ENCODE measurements at places on chromosomes 11 and 22.

GRCh38 chr22:31333641-31334040, 12.5 kb downstream of the PATZ1 start:
- DNase-seq = no peak

DNA sequence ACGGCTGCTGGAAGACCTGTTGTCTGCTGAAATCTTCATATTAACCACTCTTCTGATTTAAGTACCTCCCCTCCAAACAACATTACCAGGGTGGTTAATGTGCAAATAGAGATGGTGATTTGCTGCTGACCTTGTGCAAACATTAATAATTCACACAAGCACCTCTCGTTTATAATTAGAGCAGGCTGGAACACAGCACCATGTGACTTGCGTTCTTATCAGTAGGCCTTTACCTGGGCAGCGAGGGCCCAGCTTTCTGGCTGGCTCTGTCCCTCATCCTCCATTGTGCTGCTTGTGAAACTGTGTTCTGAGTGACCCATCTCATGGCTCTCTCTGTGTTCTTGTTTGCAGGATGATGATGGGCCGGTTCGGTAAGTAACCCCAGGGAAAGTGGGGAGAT, 41.0 kb upstream of the PARVG start:
- DNase-seq = no peak

DNA sequence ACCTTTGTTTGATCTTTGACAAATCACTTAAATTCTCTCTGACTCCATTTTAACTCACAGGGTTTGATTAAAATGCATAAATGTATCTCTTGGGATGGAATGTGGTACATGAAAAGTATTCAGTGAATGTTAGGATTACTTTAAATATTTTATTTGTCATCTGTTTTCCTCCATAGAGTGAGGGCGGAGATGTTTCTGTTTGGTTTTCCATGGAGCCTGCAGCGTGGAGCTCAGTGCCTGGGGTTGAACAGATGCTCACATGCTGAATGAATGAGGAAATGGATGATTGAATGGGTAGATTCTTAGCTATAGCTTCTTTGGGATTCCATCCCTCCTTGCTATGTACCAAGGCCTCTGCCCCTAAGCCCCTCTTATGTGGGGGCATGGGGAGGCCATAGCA, 10.0 kb downstream of the TSPAN18 start:
- DNase-seq = no peak

DNA sequence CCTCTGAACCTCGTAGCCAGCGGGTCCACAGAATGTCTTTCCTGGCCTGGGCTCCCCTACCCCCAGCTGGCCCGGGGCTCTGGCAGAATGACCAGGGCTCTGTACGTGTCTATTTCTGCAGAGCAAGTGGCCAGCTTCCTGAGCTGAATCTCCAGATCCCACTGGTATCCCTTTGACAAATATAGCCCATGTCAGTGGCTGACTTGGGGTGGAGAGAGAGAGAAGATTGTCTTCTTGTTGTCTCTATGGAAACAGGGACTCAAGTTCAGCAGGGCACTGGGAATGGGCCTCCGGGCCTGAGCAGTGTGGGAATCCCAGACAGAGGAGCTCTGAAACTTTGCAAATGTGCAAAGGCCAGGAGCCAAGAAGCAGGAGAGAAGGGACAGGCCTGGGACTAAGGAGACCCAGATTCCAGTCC, 33.9 kb downstream of the ANO1 start:
- no peak for DNase-seq

DNA sequence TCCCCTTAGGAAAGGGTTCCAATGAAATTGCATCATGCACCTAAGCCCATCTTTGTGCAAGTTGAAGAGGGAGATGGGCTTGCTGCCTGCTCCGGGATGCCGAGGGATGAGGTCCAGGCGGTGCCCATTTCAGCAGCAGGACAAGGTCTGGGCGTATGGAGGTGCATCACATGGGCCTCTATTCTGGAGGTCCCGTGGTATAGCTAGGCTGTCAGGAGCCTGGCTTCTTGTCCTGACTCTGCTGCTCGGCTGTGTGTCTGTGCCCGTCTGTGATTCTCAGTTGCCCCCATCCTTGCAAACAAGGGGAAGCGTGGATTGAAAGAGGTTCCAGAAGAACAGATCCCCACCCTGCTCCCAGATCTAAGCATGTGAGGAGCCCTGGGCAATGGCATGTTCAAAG, 130.0 kb downstream of the OSBP2 start:
- DNase-seq = no peak

DNA sequence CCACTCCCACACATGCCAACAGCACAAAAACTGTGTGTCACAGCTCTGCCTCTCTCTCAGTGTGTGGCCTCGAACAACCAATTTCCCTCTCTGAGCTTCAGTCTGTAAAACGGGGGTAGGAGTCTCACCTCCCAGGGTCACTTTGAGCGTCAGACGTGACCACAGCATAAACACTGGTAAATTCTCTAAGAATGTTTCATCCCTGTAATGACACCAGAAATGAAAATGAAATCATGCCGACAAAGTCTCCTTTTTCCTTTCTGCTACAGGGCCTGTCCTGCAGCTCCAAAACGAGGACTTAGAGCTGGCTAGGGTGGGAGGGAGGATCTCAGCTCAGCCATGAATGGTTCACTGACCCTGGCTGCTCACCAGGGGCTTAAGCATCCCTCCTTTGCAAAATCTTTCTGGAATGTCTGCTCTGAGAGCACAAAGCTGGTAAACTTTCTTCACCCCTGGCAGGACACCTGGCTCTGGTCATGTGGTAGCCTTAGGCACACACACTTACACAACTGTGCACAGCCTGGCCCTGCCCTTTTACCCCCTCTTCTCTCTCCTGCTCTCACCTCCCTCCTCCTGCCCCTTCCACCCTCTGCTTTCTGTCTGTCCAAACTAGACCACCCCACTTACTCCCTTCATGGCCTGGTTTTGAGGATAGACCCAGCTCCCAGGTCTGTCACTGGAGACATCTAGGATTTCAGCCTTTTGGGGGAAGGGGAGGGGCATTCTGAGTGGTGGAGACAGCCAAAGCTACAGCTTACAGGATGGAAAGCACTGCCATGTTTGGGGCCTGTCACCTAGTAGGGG, 12.3 kb upstream of the TSKU start:
- peak; percentile 52 for DNase-seq

- peak; percentile 17 for DNase-seq
These were observed 17.4 kb upstream of the PRAME start for GRCh38 chr22:22576244-22576988.

DNA sequence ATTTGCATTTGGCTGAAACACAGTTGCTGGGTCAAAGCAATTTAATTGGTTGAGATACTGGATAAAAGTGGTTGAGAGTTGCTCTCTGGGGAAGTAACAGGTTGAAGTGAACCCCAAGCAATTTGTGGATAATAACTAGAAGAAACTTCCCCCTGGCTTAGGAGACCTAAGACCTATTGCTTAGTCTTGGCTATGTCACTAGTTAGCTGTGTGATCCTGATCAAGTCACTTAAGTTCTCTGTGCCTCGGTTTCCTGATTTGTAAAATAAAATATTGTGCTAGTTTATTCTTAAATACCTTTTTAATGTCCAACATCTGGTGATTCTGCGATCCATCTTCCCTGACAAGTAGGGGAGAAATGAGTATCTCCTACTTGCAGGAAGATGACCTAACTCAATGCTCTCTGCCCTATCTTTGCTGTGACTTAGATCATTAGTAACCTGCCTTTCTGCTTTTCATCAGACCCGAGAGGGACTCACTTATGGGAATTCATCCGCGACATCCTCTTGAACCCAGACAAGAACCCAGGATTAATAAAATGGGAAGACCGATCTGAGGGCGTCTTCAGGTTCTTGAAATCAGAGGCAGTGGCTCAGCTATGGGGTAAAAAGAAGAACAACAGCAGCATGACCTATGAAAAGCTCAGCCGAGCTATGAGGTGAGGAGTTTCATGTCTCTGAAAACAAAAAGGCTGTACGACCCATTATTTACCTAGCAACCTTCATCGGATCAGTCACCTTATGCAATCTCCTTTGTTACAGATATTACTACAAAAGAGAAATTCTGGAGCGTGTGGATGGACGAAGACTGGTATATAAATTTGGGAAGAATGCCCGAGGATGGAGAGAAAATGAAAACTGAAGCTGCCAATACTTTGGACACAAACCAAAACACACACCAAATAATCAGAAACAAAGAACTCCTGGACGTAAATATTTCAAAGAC, 37.5 kb downstream of the EHF start:
- no peak for DNase-seq

- no peak for DNase-seq
These were observed 367.6 kb upstream of the DDI1 start for GRCh38 chr11:103668859-103669258.

GRCh38 chr11:121265586-121265985, 27.0 kb upstream of the SC5D start:
- no peak for DNase-seq

DNA sequence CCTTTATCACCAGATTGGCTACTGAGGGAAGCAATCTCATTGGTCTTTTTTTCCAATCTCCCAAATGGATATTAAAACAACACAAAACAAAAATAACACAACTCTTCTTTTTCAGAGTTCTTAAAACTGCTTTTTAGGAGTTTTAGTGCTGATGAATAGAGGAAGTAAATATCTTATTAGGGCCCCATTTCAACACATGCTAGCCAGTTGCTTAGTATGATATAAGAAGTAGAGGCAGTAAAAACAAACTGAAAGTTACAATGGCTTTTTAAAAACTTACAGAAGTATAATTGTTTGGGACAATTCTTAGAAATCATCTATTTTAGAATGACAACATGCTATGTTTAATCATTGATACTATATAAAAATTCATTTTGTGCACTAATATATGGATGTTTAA, 3.4 kb downstream of the C11orf71 start:
- no peak for DNase-seq

GRCh38 chr22:24315367-24315966, 44.8 kb downstream of the SPECC1L start:
- DNase-seq = no peak

GRCh38 chr11:10892250-10892649, 34.4 kb upstream of the ZBED5 start:
- DNase-seq = no peak

DNA sequence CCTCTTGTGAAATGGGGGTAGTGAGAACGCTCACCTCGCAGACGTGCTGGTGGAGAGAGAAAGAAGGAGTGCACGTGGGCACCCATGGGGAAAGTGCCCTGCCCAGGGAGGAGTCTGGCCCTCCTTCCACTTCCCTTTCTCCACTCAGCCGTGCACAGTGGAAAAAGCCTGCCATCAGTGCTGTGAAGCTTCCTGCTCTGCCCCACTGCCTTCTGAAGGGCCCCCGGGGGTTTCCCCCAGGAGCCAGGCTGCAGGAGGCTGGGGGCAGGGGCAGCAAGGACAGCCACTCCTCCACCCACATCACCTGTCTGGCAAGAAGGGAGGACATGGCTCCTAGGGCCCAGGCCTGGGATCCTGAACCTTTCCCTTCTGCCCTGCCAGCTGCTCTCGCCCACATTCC, 7.6 kb downstream of the TP53I11 start:
- DNase-seq = no peak

GRCh38 chr22:36759481-36760159, 16.3 kb downstream of the IFT27 start:
- DNase-seq = no peak

- peak; percentile 70 for DNase-seq
These were observed 30.2 kb downstream of the C22orf31 start for GRCh38 chr22:29031227-29032011.

GRCh38 chr11:78801161-78801884, 226.7 kb upstream of the NARS2 start:
- peak; percentile 93 for DNase-seq

DNA sequence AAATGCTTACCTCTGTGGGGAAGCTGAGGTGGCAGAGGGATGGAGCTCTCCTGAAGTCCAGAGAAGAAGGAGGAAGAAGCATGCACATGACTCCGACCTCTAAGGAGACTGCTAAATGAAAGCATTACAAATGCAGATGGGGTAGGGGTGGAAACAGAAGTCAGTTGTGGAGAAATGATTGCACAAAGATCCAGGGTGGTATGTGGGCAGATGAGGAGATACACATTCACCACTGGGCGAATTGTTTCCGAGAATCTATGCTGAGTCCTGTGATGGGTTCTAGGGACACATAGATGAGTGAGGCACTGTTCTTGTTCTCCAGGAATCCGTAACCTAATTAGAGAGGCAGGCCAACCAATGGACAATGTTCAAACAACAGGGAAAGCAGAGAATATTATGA, 188.9 kb upstream of the ZBED5 start:
- DNase-seq = no peak

DNA sequence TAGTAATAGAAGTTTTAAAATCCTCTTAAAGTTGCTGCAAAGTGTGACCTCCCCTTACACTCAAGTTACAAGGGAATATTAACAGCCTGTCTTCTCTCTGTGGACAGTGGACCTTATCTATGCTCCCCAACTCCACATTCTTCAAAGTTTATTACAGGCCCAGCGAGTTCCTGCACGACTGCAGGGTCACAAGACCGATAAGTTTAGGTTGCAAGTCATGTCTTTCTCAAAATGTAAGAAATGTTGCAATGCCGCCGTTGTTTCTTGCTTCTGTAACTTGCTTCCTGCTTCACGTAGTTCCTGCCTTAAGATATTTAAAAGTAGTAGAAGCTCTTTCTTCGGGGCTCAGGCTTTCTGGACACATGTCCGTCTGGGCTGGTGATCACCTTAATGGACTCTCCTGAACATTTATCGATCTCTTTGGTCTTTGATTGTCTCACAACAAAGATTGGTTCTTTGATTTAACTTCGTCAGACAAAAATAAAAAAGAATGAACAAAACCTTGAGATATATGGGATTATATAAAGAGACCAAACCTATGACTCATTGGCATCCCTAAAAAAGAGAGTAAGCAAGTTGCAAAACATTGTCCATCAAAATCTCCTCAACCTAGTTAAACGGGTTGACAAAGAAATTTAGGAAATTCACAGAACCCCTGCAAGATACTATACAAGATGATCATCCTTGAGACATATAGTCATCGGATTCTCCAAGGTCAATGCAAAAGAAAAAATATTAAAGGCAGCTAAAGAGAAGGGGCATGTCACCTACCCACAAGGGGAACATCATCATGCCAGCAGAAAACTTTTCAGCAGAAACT, 45.4 kb upstream of the GLYAT start:
- DNase-seq = no peak

- no peak for DNase-seq
These were observed 27.7 kb downstream of the SMCO4 start for GRCh38 chr11:93515441-93516025.

- no peak for DNase-seq
These were observed 39.9 kb downstream of the CWC15 start for GRCh38 chr11:94933223-94934130.

- DNase-seq = no peak
These were observed 104.7 kb downstream of the PLEKHA7 start for GRCh38 chr11:16909359-16910035.

DNA sequence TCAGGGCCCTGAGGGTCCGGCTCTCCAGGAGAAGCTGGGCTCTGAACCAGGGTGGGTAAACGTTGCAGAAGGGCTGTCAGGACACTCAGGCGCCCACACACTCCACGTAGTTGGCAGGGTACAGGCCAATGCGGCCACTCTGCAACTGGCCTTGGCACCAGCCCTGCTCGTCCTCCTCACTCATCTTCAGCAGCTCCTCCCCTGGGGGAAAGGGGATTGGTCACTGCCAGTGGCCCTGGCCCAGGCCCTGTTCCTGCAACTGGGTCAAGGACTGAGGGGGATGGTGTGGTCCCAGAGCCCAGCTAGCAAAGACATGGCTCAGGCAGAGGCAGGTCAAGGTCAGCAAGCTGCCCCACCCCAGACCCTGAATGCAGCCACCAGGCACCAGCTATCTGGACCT, 1.2 kb upstream of the ARFGAP2 start:
- no peak for DNase-seq
